ENCODE measurements at places on chromosomes 7 and 10.
A peak's percentile ranks its signal among the peaks of the same experiment; 100 is the strongest.

DNA sequence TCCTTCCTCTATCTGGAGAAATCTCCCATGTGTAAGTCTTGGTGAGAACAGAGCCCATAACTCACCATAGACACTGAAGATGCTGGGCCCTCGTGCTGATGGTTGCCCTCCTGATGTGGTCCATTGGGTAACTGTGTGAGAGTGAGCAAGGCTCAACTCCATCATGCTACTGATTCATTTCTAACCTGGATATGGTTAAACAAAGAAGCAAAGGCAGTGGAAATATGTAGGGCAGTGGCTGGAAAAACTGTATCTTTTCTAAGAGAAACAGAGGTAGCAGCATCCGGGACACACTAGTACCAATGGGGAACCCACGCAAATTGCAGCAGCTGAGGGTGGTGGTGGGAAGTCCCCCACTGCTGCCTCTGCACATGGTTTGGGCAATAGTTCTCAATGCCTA is 221.7 kb downstream of the KLF6 start:
- DNase-seq: no peak

- DNase-seq: peak; percentile 58
Observed at GRCh38 chr7:831596-832166, 595 bp upstream of the SUN1 start.

- DNase-seq: no peak
Observed at GRCh38 chr10:76255241-76255640, 823.8 kb downstream of the LRMDA start.

GRCh38 chr7:50851891-50852290 is 69.2 kb upstream of the GRB10 start:
- DNase-seq: peak; percentile 32

- DNase-seq: peak; percentile 69
Observed at GRCh38 chr10:70925377-70926225, 37.2 kb upstream of the PCBD1 start.

All from Calu3 (cell line).